ENCODE measurements at places on chromosomes 3 and 15.

DNA sequence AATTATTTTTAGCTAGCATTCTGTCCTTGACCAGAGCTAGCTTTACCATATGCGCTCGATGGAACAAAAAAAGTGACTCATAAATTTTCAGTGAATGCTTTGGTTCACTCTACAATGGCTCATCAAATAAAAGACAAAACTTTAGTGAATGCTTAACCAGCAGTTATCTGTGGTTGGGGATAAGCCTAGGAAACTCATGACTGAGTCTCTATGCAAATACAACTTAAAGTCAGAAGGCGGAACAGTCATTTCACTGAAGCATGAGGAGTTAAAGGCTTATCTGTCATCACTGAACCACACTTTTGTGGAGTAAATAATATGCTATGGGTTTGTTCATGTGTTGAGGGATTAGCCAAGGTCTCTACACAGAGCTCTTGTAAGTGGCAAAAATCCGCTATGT is 308.4 kb downstream of the SQOR start:
- no peak for DNase-seq

GRCh38 chr3:152334761-152335160 is 66.0 kb downstream of the MBNL1 start:
- no peak for DNase-seq

DNA sequence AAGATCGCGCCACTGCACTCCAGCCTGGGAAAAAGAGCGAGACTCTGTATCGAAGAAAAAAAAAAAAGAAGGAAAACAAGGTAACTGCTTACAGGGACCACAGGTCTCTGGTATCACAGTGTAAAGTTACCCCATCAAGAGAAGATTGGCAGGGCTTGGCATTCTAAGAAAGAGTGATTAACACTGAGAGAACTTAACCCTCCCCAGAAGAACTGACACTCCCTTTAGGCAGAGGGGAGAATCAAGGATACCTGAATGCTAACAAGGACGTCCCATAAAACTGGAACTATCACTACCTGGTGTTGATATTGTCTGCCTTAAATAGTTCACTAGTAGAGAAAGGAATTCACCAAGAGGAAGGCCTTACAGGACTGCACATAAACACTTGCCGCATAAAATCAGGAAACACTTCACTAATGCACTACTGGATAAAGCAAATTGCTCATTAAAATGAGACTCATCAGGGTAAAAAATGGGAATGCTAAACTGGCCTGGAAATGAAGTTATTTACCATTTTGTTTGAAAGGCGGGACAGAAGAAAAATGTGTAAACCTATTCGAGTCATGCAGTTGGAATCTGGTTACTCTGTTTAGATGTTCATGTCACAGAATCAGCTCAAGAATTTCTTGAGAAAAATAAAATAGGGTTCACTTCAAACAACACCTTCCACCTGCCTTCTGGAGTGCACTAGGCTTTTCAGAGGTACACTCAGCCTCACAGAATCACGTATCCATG is 121.6 kb downstream of the FOXP1 start:
- DNase-seq: no peak

- no peak for DNase-seq
Measured at GRCh38 chr3:122484985-122485384, 29.8 kb downstream of the KPNA1 start.

- DNase-seq: no peak
Measured at GRCh38 chr3:111498022-111498421, 44.0 kb upstream of the CD96 start.

DNA sequence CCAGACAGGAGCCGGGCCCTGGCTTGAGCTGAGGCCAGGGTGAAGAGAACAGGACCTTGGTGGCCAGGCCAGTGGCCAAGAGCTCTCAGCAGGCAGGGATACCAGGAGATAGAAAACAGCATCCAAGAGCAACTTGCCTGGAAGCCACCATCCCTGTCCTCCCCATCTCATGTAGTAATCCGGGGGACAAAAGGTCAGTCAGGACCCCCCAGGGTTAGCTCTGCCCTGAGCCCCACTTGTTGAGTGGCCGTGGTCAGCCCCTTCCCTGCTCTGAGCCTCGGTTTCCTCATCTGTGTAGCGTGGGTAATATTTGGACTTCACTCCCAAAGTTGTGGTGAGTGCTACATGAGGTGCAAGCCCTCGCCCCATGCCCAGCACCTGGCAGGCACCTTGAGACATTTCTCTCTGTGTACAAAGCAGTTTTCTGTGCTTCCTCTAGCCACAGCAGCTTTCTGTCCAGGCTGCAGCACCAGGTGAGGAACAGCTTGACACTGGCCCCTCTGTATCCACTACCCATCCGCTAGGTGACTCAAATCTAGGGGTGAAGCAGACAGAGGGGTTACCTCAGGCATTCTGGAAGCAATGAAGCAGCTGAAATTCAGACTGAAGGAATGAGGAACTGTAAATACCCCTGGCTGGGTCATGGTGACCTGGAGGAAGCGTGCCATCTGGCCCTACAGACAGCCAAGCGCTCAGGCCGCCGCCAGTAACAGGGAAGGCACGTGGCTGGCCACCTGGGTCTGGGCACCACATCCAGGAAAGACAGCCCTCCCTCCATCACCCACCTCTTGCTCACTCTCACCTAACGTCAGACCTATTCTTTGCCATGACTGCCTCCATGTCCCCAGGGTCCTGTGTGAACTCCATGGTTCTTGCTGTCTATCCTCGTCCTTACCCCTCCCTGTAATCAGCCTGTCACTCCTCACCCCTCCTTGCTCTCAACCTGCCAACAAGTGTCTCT is 6.7 kb downstream of the CISH start:
- DNase-seq: no peak

DNA sequence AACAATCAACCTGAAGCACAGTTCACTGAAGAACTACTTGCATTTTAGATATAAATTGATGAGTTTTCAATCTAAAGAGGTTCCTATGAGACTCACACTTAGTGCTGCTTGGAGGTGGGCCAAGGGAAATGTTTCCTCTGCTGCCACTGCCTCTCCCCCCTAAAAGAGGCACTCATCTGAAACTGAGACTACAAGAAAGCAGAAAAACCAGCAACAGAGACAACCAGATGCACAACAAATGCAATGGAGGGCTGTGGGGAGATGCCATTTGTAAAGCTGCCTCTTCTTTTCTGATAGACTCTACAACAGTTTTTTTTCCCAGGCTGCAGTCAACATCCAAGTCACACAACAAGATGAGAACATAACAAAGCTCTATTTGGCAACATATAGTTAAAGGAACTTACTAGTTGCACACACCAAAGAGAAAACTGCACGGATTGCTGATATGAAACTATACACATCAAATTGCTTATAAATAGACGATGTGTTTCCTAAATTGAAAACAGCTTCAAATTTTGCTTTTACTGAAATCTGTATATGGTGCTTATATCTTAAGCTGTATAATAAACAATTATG is 11.0 kb downstream of the TSPAN3 start:
- DNase-seq: no peak

DNA sequence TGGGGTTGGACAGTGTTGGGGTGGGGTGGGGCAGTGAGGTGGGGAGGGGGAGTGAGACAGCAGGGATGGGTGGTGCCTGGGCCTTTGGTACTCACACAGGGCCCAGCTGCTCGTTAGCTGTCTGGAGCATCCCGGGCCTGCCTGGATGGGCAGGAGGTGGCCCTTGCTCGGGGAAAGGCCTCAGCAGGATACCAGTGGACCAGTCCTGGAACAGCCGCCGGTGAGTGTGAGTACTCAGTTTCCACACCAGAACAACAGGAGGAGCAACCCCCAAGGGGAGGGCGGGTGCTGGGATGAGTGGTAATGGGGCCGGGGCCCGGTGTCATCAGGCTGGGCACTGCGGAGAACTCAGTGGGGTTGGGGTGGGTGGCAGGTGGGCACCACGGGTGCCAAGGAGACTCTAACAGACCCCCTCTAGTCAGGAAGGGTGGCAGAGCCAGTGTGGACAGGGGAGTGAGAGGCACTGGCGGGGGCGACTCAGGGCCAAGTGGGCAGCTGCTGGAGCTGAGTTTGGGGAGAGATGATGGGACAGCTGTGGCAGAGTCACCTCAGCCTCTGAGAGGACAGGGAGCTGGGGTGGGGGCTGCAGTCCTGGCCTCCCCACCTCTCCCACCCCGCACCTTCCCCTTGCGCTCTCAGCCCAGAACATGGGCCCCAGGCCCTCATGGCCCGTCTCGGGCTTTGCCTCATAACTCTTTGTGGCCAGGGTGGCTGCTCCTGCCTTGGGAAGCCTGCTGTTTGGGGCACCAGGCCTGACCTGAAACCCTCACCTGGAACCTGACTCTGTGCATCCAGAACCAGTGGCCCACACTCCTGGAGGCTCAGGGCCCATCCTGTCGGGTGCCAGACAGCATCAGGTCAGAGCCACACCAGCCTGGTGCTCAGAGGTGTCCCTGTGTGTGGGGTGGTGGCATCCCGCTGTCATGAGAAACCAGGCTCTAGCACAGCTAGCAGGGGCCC is 52.1 kb upstream of the PRR23E start:
- no peak for DNase-seq

GRCh38 chr15:44971036-44971435 is 14.5 kb downstream of the TERB2 start:
- DNase-seq: no peak

GRCh38 chr15:50018491-50018890 is 100.5 kb downstream of the ATP8B4 start:
- no peak for DNase-seq

GRCh38 chr3:148158210-148158609 is 539.5 kb upstream of the AGTR1 start:
- DNase-seq: no peak

- DNase-seq: no peak
Measured at GRCh38 chr15:51132384-51133139, 37.9 kb upstream of the TNFAIP8L3 start.

GRCh38 chr15:76366714-76367113 is 30.1 kb downstream of the ISL2 start:
- no peak for DNase-seq

DNA sequence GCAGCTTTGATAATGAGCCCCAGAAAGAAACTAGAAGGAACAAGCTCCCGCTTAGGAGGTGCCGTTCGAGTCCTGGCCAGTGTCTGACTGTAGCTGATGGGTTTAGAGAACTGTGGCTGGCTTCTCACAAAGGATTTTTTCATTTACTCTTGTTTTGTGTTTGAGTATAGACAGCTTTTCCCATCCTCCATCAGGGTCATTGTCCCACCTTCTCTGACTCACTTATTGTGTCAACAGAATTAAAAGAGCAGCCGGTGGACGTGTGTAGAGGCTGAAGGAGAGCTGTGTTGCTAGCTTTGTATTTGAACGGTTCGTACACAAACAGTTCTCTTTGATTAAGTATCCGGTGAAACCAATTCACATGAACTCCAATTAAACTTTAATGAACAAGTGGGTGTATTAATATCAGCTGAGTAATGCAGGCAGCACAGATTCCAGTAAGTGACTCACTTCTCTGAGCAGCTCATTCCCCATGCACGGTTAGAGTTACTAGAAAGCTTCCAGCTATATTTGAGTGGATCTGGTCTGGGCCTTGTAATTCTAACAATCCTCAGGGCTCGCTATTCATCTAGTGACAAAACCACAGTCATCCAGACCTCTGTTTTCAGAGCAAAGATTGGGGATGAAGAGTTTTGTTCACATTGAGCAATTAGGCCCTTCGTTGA is 141.0 kb downstream of the LPP start:
- no peak for DNase-seq

GRCh38 chr3:125646581-125646980 is 51.3 kb upstream of the OSBPL11 start:
- no peak for DNase-seq

- no peak for DNase-seq
Measured at GRCh38 chr15:31392761-31393401, 66.2 kb downstream of the KLF13 start.

GRCh38 chr3:38549486-38549885 is 53.3 kb downstream of the EXOG start:
- DNase-seq: no peak

GRCh38 chr15:52349052-52349700 is 53.6 kb upstream of the MYO5C start:
- no peak for DNase-seq

DNA sequence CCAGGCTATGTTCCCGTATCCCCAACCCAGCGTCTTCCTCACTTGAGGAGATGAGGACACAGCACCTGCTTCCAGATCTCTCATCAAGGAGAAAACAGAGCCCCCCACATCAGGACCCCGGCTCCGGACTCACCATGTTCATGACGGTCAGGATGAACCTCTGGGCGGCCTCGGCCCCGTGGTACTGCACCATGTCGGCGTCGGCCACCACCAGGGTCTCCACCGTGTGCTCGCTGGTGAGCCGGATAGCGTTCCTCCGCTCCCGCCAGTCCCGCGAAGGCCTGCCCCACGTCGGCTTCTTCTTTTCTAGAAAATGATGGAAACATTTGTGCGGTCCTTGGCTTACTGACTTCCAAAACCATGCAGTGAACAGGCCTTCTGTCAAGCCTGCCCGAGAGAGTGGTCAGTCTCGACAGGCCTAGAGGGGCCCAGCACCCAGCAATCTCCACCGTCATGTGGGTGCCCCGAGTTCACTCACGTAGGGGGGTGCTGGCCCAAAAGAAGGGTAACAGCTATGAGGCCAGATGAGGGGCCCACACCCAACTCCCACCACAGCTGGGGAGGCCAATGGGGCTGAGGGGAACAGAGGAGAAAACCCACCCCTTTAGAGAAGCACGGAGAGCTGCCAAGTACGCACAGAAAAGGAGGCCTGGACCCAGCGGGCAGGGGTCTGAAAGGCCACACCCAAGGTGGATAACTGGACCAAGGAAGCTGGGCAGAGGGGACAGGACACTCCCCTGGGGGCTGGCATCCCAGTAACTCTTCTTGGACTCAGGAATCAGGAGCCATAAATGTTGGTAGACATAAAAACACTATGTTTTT is 60.5 kb downstream of the ADAMTS17 start:
- DNase-seq: no peak

DNA sequence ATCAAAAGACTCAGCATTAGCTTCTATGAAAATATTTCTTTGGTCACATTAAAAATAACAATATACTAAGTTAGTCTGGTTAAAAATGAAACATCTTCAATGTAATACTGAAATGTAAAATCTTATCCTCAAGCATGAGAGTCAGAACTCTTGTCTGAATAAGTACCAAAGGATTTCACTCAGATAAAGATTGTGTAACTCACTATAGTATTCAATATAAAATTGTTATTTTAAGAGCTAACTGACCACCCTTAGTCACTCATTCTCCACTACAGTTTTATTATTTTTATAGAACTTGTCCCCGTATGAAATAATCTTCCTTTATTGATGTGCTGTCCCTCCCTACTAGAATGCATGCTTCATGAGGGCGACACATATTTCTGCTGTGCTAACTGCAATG is 426.3 kb downstream of the MECOM start:
- no peak for DNase-seq

GRCh38 chr15:26115229-26115943 is 252.3 kb upstream of the ATP10A start:
- no peak for DNase-seq

DNA sequence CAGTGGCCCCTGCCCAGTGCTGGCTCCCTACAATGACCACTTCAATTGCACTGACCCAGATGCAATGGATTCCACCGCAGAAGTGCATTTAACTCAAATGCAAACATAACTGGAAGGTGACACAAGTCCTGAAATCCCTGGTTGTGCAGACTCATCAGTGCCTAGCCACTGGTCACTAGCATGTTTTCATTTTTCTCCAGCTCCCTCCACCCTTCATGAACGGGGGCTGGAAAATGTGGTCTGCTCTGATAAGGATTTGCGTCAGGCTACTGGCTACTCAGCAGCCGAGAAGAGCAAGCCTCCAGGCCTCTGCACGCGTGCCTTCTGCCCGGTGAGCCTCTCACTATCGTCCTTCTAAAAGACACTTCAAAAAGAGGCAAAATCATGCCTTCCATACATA is 27.4 kb upstream of the FURIN start:
- DNase-seq: no peak

Data from naive thymus-derived CD8-positive, alpha-beta T cell (primary cell).